Stimulated activated CD4-positive, alpha-beta T cell treated with anti-CD3 and anti-CD28 coated beads, TNF-alpha, amount 100 ng/mL, for 1 hour (primary cell): ENCODE measurements at places on chromosomes 1 and 21.
A peak's percentile ranks its signal among the peaks of the same experiment; 100 is the strongest.

DNA sequence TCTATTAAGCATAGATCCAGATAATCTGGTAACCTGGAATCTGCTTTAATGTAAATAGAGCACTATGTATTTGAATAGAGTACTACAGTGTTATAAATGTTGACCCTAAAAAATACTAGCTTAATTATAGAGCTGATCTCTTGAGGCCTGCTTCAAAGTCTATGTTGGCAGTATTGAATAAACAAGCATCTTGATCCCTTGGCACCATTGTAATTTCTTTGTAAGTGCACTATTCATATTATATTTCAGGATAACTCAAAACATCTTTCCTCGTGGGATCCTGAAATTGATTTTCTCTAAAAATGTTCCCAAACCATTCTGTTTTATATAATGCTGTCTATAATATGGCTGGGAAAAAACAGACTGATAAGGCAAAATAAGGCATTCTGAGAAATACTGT is 10.8 kb downstream of the CTTNBP2NL start:
- no peak for DNase-seq

GRCh38 chr1:167501515-167502191 is 16.7 kb downstream of the CD247 start:
- DNase-seq: no peak

DNA sequence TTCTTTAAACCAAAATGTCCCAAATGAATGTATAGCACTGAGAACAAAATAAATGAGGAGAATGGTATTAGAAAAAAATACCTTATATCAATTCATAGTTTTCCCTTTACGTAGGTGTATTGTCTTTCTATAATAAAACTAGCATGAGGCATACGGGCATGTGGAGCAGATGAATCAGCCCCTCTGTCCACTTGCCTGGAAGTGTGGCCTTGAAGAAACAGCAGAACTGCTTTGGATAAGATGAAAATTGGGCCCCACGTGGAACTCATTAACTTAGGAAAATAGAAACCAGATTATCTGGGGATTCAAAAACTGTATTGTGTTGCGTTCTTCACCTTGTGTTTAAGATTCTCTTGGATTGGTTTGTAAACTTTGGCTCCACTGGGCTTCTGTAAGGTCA is 356.8 kb upstream of the B3GALT2 start:
- DNase-seq: no peak

DNA sequence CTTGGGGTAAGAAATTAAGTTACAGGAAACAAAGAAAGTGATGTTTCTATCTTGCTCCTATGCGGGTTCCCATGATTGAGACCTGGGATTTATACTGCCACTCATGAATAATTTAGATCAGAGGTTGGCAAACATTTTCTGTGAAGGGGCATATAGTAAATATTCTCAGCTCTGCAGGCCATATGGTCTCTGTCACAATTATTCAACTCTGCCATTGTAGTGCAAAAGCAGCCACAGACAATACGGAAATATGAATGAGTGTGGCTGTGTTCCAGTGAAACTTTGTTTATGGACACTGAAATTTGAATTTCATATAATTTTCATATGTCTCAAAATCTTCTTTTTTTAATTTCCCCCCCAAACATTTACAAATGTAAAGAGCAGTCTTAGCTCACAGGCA is 127.2 kb downstream of the FOXD2 start:
- DNase-seq: no peak

- DNase-seq: no peak
Measured at GRCh38 chr1:53547231-53547790, 88.1 kb downstream of the DMRTB1 start.

- no peak for DNase-seq
Measured at GRCh38 chr1:44249543-44249942, 36.3 kb downstream of the DMAP1 start.

- no peak for DNase-seq
Measured at GRCh38 chr21:17738176-17738953, 80.8 kb downstream of the C21orf91 start.

- no peak for DNase-seq
Measured at GRCh38 chr1:109828756-109829505, 65.2 kb upstream of the EPS8L3 start.

GRCh38 chr21:43280949-43281633 is 112.3 kb downstream of the CRYAA start:
- DNase-seq: no peak

DNA sequence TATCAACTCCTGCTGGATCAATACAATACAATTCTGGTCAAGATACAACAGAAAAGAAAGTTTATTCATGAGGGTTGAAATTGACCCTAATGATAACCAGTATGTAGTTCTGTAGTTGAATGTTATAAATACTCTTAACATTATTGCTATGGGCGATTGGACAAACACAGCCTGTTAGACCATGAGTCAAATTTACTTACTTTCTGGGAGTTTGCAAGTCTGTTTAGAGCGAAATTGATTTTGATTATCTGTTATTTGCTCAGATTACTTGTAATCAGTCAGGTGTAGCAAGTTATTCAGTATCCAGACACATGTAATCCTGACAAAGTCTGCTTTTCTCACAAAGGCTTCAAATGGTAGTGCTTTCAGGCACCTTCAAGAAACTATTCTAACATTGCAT is 216.6 kb upstream of the B3GALT2 start:
- no peak for DNase-seq

- no peak for DNase-seq
Measured at GRCh38 chr21:46100426-46100825, 2.5 kb downstream of the COL6A2 start.

- no peak for DNase-seq
Measured at GRCh38 chr1:47578026-47578720, 140.3 kb downstream of the FOXD2 start.

DNA sequence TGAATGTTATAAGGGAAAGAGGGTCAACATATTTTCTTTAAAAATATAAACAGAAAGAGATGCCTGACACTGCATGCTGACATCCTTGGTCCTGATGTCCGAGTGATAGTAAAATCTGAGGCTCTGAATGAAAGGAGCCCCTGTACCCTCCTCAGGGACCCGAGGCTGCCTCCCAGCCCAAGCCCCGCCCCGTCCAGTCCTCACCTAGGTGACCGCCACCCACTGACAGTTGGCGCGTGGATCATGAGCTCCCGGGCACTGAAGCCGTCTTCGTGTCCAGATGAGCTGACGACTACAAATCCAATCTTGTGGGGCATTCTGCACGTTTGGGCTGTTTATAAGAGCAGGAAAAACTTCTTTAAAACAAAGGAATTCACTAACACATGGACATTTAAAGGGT is 4.9 kb downstream of the CEP104 start:
- no peak for DNase-seq

GRCh38 chr1:26450908-26451307 is 18.8 kb downstream of the DHDDS start:
- no peak for DNase-seq

DNA sequence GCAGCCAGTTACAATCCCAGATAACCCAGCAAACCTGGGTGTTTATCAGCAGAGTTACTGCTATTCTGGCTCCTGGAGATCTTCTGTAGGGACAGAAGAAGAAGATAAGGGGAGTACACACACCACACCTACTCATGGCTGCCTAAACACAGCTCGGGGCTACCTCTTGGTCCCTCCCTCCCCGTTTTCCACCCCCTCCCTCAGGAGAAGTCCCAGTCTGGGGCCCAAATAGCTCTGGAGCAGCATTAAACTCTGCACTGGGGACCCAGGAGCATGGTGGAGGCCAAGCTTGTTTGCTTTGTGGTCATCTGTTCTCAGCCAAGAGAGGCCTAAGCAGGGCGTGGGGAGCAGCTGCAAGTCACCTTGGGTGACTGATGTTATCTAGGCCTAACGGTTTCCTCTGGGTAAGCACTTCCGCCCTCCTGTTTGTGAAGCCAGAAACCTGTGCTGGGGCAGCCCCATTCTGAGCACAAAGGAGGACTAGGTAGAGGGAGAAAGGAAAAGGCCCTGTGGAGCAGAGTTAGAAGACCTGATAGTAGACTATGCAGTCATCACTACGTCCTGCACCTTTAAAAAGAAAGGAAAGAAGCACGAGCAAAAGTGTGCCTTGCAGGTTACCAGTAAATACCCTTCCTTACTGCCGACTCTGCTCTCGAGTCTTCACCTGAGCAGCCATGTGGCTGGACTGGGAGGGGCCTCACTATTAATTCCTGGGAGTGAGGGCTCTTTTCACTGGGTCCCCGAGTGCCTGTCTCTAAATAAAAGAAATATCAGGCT is 2.0 kb upstream of the RCSD1 start:
- DNase-seq: peak; percentile 54

DNA sequence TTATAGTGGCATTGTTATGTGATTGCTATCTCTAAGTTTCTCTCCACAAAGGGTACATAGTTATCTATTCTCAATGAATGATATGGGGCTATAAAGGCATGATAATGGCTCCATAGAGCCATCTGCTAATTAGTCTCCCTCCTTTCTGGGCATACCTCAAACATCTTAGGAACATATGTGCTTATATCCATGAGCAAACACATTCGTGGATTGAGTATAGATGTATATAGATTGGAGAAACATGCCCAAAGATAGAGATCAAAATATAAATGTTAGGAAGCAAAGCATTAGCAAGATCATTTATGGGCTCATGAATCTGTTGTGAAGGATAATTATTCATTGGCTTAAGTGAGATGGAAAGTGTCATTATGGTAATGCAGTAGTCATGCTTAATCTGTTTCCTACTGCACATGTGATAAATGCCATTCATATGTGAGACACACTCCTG is 155.8 kb upstream of the UBE2U start:
- no peak for DNase-seq

DNA sequence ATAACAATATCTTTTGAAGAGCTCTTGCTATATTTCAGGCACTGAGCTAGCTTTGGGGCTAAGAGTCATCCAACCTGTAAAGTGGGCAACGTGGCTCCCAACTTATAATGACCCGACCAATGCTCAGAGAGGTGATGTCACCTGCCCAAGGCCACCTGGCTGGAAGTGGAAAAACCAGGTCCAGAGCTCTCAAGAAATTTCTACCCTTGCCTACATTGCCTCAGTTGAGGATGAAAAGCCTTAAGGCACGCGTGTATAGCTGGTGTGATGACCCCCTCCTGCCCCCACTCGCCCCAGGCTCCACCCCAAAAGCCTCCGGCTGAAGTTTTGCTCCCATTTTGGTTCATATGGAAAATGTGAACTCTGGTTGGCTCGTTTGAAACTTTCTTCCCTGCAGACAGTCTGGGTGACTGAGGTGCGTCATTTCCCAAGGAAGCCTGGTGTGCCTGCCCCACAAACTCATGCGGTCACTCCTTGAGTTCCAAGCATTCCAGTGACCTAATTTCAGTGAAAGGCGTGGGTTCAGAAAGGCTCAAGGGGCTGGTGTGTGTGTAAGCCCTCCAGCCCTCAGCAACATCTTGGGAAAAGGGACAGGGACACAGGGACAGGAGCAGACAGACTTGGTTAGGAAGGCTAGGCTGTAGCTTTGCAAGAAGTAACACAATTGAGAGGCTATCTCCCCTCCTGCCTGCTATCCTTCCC is 20.5 kb downstream of the HTR1D start:
- no peak for DNase-seq

DNA sequence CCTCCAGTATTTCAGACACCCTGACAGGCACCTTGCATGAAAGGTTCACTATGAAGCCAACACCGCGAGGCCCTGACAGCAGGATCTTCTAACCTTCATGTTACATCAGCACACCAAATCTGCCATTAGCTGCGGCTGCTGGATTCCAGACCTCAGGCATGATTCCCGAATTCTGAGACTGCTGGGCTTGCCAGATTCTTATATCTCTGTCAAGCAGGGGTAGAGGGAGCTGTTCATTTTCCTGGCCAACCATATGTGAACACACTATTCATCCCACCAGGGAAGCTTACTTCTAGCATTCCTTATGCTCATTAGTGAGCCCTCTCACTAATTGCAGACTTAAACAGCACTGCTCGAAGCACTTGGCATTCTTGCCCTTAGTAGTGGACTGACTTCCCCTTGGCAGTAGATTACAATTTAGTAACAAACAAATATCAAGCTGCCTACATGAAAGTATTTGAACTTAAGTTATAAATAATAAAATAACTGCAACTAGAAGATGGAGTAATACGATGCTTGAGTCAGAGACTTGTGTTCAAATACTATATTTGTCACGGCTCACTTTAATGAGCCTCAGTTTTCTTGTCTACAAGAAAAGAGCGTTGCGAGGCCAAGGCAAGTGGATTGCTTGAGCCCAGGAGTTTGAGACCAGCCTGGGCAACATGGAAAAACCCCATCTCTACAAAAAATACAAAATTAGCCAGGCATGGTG is 43.3 kb downstream of the NID1 start:
- no peak for DNase-seq

DNA sequence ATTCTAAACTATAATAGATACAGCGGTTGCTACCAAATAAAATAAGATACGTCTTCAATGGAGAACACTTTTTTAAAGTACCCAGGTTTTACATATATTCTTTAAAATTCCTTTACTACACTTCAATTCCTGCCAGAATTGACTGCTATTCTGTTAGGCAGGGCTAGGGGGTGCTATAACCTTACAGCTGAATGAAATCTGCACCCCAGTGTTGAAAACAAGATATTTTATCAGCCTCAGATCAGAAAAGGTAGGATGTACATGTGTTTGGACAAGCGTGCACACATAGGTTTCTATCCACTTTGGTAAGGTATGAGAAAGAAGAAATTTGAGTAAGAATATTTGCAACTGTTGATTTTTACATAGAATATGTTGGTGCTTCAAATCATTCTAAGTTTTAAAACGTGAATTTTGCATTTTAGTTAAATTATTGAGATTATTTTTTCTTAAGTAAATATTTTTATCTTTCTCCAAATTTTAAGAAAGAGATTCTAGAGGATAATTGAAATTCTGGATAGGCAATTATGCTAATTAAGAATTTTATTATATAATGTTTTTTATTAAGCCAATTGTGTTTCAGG is 490.8 kb upstream of the ADGRL4 start:
- no peak for DNase-seq

DNA sequence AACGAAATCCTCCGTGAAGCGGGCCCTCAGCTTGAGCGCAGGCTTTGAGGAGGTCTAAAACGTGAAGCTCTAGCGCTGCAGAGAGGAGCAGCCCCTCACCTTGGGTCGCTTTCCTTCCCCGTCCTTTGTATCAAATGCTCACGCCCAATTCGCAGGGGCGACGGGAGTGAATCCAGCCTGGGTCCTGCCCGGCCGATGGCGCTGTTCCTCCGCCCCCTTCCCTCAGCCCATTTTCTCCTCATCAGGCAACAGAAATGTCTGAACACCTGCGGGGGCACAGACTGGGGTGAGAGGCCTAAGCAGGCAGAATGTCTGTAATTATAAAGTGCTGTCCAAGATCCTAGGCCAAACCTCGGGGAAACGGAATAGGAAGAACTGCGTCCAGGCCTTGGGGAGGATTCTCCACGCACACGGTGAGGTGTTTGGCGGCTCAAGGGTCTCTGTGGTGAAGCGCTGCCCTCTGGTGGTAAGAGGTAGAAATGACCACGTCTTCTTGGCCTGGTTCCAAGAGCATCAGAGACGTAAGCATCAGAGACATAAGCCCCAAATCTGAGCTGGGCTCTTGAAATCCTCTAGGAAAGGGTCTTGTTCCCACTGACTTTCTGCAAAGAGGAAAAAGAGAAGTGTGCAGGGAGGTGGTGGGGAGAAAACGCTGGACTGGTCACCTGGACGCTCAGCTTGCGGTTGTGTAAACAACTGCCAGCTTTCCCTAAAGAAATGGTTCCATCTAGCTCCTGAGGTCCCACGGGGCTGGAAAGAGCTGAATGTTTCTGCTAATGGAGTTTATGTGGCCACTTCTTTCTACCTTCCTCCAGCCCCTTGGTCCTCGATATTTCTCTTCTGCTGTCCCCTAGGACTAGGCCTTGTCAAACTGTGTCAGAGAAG is 92.1 kb upstream of the CD53 start:
- peak; percentile 36 for DNase-seq
